ENCODE measurements at places on chromosomes 7 and 10. TPM values are rescaled to one million over a fixed set of nuclear protein-coding genes. Genes with fewer than 3 reads are reported as not detected.

Gene SLC26A3
- not detected for total RNA-seq

Gene CD36
- total RNA-seq: 0.21 TPM

Gene IFIT3
- total RNA-seq: 5.6 TPM

Gene SORBS1
- total RNA-seq: 0.48 TPM

Gene PLXDC2
- total RNA-seq: 0.06 TPM

Gene ADAMTS14
- 0.09 TPM for total RNA-seq

Gene VAX1
- total RNA-seq: 1.3 TPM

Gene C7orf33
- not detected for total RNA-seq

Gene CACNB2
- not detected for total RNA-seq

Gene CLCN1
- total RNA-seq: 0.06 TPM

Gene GRID1
- total RNA-seq: 0.38 TPM

Gene SPACDR
- total RNA-seq: 0.90 TPM

Gene LRRD1
- not detected for total RNA-seq

Gene ARL4A
- total RNA-seq: 44.9 TPM

Gene SFMBT2
- 14.9 TPM for total RNA-seq

Gene NCF1
- not detected for total RNA-seq

Gene SAMD8
- total RNA-seq: 15.4 TPM

Gene PAX4
- not detected for total RNA-seq

Gene COL28A1
- 0.91 TPM for total RNA-seq

Gene SORCS1
- not detected for total RNA-seq

Gene TWIST1
- 4.6 TPM for total RNA-seq

Gene ADK
- total RNA-seq: 38.3 TPM

Gene CDNF
- 0.85 TPM for total RNA-seq

Gene ABCA13
- total RNA-seq: 0.01 TPM

Gene FAM13C
- 0.28 TPM for total RNA-seq

Gene RTKN2
- total RNA-seq: 0.84 TPM

Gene FAM24B
- total RNA-seq: 16.3 TPM

Gene H2BK1
- not detected for total RNA-seq

Gene SPRN
- total RNA-seq: 0.16 TPM

Gene MRLN
- total RNA-seq: not detected

Gene ASZ1
- total RNA-seq: not detected

Gene PARP12
- 25.0 TPM for total RNA-seq

Data from A549 treated with DMSO at 1 μM for 4 hours (cell line).